Psoas muscle (tissue), 8 donors: ENCODE measurements at places on chromosomes 13 and 19. TPM values are rescaled to one million over a fixed set of nuclear protein-coding genes. Genes with fewer than 3 reads are reported as not detected.

GRCh38 chr19:7718668-7719067 lies 13.2 kb downstream of the CLEC4G start:
- no peak for DNase-seq
- H3K27me3 ChIP-seq: peaks cover 12% of the 10 kb centered on the region
- H3K4me1 ChIP-seq: no peaks in the 10 kb centered on the region

RUBCNL gene
- 1.0 TPM for total RNA-seq

GRCh38 chr13:58547419-58547818 lies 915.9 kb downstream of the PCDH17 start:
- no peak overlapping the region for H3K27ac ChIP-seq
- no peaks in the 10 kb centered on the region for H3K27me3 ChIP-seq
- no peak for DNase-seq
- H3K4me3 ChIP-seq: no peak overlapping the region

DNA sequence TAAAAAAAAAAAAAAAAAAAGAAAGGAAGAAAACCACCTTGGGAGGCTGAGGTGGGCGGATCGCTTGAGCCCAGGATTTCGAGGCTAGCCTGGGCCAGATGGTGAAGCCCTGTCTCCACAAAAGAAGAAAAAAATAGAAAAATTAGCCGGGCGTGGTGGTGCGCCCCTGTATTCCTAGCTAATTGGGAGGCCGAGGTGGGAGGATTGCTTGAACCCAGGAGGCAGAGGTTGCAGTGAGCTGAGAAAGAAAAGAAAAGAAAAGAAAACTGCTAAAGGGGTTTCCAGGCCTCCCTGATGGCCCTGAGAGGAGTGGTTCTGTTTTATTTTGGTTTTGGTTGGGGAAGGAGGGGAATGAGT lies 723 bp downstream of the ZNF473 start:
- H3K4me3 ChIP-seq: peak overlapping the region; percentile 99
- DNase-seq: no peak
- no peak overlapping the region for H3K27ac ChIP-seq

- H3K4me3 ChIP-seq: no peak overlapping the region
- H3K27me3 ChIP-seq: peaks cover 2% of the 10 kb centered on the region
- no peak overlapping the region for H3K27ac ChIP-seq
- H3K4me1 ChIP-seq: no peaks in the 10 kb centered on the region
- H3K36me3 ChIP-seq: no peaks in the 10 kb centered on the region
Observed at GRCh38 chr19:30305346-30306060, 66.7 kb upstream of the ZNF536 start.

GRCh38 chr19:16496613-16496983 lies 404 bp downstream of the C19orf44 start:
- no peaks in the 10 kb centered on the region for H3K27me3 ChIP-seq
- DNase-seq: peak; percentile 63
- peaks cover 8% of the 10 kb centered on the region for H3K4me1 ChIP-seq
- peak overlapping the region; percentile 89 for H3K27ac ChIP-seq
- peak overlapping the region; percentile 81 for H3K4me3 ChIP-seq
- H3K36me3 ChIP-seq: peaks cover 12% of the 10 kb centered on the region

DNA sequence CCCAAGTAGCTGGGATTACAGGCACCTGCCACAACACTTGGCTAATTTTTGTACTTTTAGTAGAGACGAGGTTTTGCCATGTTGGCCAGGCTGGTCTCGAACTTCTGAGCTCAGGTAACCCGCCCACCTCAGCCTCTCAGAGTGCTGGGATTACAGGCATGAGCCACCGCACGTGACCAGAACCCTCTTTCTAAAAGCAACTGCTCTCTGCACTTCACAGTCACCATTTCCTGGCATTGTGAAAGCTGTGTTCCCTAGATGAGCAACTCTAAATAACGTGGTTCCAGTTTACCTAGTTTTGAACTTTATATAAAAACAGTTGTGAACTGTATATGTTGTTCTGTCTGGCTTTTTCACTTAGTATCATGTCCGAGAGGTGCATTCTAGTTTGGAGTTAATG lies 152.9 kb downstream of the SIPA1L3 start:
- H3K4me3 ChIP-seq: no peak overlapping the region
- H3K27me3 ChIP-seq: no peaks in the 10 kb centered on the region

GRCh38 chr13:45373162-45373547 lies 32.2 kb upstream of the TPT1 start:
- no peak overlapping the region for H3K4me3 ChIP-seq
- H3K27me3 ChIP-seq: no peaks in the 10 kb centered on the region
- no peaks in the 10 kb centered on the region for H3K36me3 ChIP-seq
- peaks cover 37% of the 10 kb centered on the region for H3K4me1 ChIP-seq
- no peak for DNase-seq

- peak; percentile 20 for DNase-seq
- H3K27me3 ChIP-seq: no peaks in the 10 kb centered on the region
- peaks cover 48% of the 10 kb centered on the region for H3K4me1 ChIP-seq
- no peak overlapping the region for H3K4me3 ChIP-seq
Observed at GRCh38 chr13:114118086-114118485, 14.3 kb downstream of the RASA3 start.

GAPDHS gene
- not detected for total RNA-seq

LRRC8E gene
- total RNA-seq: 0.22 TPM

DNA sequence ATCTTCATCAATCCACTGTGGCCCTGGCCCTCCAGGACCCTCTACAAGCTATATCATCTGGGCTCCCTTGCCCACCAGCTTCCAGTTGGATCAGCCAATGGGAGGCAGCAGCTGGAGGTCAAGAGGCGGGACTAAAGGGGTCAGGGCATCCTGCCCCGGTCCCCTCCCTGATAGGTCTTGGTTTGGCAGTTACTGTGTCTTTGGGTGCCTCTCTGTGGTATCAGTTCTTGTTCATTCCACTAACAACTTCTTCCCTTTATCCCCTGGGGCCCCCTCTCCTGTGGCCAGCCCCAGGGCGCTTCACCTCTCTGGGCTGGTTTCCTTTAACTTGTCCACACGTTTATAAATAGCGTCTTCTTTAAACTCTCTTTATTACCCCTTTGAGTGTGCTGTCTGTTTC lies 83.6 kb downstream of the DCT start:
- H3K27me3 ChIP-seq: no peaks in the 10 kb centered on the region
- H3K4me1 ChIP-seq: no peaks in the 10 kb centered on the region
- no peaks in the 10 kb centered on the region for H3K36me3 ChIP-seq
- no peak for DNase-seq
